ENCODE measurements at places on chromosomes 11 and 22.

- no peak for DNase-seq
Observed at GRCh38 chr11:45253640-45254039, 32.5 kb downstream of the SYT13 start.

- DNase-seq, result peak; percentile 87
Observed at GRCh38 chr11:131674051-131674755, 303.8 kb downstream of the NTM start.

DNA sequence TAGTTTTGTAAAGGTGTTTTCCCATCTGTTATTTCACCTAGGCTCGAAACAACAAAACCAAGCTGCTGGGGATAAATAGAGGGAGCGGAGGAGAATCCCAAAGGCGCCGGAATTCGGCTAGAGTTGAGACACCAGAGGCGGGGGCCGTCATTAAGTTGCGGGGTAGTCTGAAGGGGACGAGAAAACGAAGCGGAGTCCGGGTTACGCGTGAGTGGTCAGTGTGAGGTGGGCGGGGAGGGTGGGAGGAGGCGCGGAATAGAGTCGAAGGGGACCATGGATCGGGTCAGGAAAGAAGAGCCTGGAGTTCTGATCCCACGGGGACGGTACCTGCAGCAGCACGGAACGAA is 361 bp downstream of the SRPRA start:
- DNase-seq, result no peak

- DNase-seq, result no peak
Observed at GRCh38 chr11:77440678-77441077, 33.2 kb downstream of the PAK1 start.

DNA sequence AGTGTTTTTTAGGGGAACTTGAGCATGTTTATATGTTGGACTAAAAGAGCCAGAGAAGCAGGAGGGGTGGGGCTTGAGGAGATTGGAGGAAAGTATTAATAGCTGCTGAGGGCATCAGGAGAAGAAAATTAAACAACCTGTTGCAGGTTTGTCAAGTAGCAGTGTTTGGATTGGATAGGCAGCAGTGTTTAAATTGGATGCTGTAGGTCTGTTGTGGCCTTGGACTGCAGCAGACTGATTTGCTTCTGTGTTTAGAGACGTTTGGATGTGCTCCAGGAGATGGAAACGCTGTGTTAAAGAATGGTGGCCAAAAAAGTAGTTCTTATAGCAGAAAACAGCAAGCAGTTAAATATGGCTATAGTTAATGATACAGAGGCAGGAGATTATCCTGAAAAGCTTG is 5.7 kb downstream of the EIF3L start:
- no peak for DNase-seq

- no peak for DNase-seq
Observed at GRCh38 chr11:95143106-95143681, 53.5 kb downstream of the ENDOD1 start.

- no peak for DNase-seq
Observed at GRCh38 chr11:114026355-114026754, 33.2 kb upstream of the ZBTB16 start.

- DNase-seq, result no peak
Observed at GRCh38 chr22:17665854-17666253, 27.3 kb downstream of the BCL2L13 start.

DNA sequence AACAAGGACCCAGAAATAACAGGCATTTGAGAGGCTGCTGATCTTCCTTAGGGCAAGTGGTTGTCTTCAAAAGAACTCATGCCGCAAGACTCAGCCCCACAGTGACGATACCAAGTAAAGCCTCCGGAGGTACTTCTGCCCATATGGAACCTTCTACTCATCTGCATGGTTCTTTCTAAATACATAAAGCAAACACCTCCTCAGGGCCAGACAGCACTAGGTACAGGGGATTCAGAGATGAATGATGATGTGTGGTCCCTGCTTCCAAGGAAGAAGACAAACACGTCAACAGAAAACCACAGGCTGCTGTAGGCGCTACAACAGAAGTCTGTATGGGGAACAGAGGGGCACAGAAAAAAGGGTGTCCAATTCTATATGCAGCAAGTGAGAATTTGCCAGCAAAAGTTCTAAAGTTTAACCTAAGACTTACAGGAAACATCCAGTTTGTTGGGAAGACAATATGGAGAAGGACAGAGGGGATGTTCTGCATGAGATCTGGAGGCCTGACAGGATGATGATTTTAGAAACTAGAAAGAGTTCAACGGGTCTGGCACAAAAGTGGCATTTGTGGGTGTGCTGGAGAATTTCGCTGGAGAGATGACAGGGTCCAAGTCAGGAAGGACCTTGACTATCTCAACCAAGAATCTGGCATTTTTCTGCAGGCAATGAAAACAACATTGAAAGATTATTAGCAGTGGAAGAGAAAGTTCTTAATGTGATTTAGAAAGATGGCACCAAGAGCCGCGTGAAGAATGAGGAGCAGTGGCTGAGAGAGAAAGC is 23.7 kb downstream of the JAML start:
- no peak for DNase-seq

DNA sequence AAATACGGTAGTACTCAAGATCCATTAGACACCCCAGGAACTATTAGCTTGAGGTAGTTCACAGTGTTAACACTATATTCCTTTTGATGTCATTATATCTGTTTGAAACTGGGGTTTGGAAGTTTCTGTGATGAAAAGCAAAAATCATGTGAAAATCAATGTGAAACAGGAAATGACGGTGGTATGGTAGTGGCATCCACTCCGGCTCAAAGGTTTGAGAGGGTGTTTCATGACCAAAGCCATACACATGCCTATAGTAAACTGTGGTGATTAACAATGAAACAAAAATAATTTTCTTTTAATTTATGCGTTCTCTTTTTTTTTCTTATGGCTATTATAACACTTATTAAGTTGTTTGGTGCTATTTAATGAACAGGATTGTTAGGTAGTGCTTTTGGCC is 10.9 kb downstream of the RAB38 start:
- no peak for DNase-seq

- DNase-seq, result no peak
Observed at GRCh38 chr11:106160494-106160893, 83.0 kb downstream of the AASDHPPT start.

DNA sequence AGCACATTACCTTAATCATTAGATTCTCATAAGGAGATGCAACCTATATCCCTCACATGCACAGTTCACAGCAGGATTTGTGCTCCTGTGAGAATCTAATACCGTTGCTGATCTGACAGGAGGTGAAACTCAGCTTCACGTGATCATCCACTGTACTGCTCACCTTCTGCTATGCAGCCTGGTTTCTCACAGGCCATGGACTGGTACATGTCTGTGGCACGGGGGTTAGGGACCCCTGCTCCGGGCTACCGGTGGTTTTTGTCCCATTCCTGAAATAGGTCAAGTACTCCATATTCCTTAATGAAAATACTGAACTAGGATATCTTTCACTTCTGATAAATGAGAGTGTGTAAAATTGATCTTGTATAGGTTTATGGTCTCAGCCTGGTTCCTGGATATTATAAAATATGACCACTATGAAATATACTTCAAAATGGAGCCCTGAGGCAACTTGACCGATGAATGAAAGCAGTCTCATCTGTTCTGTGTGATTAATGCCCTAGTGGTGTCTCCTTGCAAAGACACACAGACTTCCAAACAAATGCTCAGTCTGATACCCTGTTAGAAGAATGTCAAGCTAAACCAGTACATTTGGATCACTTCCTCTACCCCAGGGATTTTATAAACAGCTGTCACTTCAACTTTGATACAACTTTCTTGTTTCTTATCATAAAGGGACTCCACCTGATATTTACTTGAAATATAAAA is 492.9 kb upstream of the ANO3 start:
- DNase-seq, result no peak

DNA sequence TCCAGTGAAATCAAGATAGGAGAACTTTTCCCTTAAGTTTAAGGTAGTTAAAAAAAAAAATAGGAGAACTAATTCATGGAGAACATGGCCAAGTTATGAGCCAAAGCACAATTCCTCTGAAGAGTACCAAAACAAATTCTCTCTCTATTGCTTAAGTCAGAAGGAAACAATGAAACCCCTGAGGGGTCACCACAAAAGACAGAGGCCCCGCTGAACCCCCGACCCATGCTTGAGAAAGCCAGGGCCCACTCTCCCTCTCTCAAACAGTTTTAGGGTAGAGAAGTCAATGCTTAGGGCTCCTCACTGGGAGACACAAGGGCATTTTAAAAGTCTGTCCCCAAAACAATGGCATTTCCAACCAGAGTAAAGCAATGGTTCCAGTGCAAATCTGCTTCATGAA is 26.9 kb downstream of the PPP2R1B start:
- DNase-seq, result no peak

DNA sequence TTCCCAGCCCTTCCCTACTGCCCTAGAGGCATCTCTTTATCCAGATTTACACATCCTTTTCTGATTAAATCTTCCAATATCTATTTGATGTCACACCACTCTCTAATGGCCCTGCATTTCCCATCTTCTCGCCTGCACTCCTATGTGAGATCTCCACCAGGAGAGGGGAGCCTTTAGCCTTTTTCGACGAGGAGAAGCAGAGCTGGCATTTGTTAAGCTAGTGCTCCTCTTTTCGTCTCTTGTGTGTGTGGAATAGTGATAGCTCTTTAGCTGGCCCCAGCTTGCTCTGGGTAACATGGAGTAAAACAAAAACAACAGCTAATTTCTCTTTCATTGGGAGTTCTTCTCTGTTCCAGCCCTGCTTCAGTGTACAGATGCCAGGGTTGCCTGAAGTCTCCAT is 536.5 kb downstream of the NTM start:
- DNase-seq, result peak; percentile 67

DNA sequence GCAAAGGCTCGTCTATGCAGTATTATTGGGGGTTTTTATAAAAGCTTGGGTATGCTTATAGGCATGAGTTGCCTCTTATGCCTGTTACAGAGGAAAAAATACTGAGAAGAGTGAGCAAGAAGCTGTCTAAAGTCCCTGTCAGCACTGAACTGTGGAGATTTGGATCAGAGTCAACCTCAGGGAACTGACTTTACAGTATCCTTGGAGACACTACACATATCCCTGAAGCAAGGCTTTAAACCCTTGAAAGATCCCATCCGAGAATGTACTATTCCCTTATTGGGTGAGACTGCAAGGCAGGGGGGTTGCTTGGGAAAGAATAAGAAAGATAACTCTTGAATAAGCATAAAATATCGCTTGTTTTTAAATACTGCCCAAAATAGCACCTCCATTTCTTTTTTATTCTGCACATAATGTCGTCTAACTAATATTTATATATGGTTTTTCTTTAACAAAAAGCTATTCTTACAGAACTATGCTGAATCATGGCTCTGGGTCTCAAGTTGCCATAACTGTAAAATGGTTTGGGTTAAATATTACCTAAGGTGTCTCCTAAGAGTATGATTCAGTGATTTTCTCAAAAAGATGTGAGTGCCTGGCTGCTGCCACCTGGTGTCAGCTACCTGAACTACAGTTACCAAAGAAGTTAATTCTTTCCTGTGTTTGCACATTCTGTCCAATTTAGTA is 1062.8 kb downstream of the DLG2 start:
- DNase-seq, result peak; percentile 23

- no peak for DNase-seq
Observed at GRCh38 chr22:36048911-36049677, 20.5 kb upstream of the RBFOX2 start.
